ENCODE measurements at places on chromosomes 1 and 21. TPM values are rescaled to one million over a fixed set of nuclear protein-coding genes. Genes with fewer than 3 reads are reported as not detected.
A peak's percentile ranks its signal among the peaks of the same experiment; 100 is the strongest.

SOAT1 gene
- total RNA-seq, result 7.6 TPM

ATP1A1 gene
- total RNA-seq, result 202 TPM

RNU1-3 gene
- total RNA-seq, result under 0.01 TPM

OR2AK2 gene
- not detected for total RNA-seq

ITSN1 gene
- total RNA-seq, result 23.5 TPM

GRCh38 chr1:200243042-200243437 is 166.8 kb downstream of the ZNF281 start:
- no peak for DNase-seq

DNA sequence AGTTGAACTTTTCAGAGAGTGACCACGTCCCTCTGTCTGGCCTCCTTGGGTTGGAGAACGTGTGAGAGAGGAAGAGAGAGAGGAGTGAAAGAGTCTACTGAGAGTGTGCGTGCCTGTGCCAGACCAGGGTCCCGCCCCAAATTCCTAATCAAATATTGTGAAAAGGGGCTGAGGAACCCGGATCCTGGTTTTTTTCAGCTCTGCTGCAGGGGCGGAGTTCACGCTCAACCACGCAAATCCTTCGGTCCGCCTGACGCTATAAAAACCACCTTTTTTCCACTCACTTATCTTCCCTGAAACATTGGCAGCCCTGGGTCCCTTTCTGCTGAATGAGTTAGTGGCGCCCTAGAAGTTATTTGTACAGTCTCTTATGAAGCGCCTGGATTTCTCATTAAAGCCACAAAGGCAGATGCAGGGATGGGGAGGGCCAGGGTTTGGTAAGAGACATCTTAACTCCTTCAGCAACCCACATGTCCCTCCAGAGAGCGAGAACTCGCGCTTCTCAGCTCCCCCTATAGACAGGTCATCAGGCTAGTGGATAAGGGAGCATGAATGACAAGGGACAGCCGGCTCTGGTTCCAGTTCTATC is at the start of gene FMOD:
Gene FMOD, minus strand, starts transcription at position 86 of the 589 bp plus-strand sequence. CDS start 2,852 bp downstream, outside the sequence.
- DNase-seq, result peak; percentile 84

GRCh38 chr1:5933050-5933449 is 59.2 kb downstream of the NPHP4 start:
- DNase-seq, result no peak

Data from uterus (tissue), 4 donors.